NCI-H2029 (cell line): ENCODE measurements at places on chromosomes 1 and 21.

DNA sequence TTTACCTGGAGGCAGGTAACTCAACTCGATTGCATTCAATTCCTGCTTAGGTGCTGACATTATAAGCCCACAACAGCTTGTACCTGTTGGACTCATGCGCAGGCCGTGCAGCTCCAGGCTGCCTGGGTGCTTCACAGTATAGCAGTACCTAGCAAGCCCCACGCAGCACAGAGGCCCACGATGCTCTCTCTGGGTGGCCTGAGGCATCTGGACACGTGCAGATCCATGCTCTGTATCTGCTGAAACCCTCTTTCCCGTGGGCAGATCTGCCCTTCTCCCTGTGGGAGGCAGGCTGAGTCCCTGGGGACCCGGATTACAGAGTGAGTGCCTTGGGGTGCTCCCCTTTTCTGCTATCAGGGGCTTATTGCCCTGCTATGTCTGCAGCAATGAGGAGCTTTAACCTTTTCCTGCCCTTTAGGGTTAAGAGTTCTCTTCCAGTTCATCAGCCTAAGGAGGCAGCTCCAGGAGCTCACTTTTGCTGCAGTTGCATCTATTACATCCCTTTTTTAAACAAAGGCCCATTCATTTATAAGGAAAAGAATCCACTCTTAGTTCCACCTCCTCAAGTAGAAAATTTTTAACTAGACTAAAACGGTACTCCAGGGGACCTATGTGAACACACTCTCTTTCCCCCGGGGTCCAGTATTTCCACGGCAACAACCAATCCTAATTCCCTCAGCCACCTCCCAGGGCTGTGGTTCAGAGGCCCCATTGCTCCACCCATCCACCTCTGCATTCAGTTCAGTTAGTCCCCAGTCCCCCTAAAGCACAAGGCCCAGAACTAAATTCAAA, 19.3 kb downstream of the ITPKB start:
- no peak for DNase-seq

- no peak for DNase-seq
These were observed 142.3 kb downstream of the VPS13D start for GRCh38 chr1:12372180-12372579.

GRCh38 chr1:94327001-94327690, 89.8 kb upstream of the ARHGAP29 start:
- no peak for DNase-seq

DNA sequence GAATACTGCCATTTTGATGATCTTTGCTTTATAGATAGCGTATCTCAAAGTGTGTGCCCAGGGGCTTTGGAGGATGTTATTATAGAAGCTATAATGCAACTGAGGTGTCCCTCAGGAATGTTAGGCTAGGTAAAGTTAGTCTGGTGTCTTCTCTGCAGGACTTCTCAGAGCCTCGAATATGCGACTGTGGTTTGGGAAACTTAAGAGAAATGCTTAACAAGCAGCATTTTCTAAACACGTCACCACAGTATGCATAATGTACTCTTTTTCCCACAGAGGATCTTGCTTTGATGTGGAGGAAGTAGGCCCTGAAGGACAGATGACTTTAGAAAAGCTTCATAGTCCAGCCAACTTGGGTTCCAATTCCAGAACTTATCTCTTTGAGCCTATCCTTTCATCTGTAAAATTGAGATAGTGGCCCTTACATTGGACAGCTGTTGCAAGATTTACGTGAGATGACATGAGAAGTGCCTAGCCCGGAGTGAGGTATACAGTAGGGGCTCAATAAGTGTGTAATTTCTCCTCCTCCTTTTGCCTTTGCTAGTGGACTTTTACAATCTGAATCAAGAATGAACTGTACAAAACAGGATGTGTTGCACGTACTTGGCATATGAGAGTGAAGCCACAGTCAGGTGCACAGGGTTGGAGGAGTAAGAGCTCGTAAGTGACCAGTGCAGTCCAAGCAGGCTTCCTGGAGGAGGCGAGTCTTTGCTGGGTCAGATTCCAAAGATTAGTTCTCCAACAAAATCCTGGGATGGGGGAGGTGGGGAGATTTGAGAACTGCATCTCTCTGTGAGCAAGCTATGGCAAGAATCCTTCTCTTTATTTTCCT, 29.7 kb upstream of the TRABD2B start:
- DNase-seq, result no peak

GRCh38 chr1:231817801-231818200, 191.2 kb downstream of the DISC1 start:
- no peak for DNase-seq
